ENCODE measurements at places on chromosomes 1 and 21.

GRCh38 chr1:233543338-233544255 is 70.3 kb upstream of the KCNK1 start:
- no peak for DNase-seq

- DNase-seq, result no peak
Measured at GRCh38 chr1:228017356-228018124, 10.7 kb downstream of the WNT3A start.

GRCh38 chr1:66752000-66752592 is at the start of gene DYNLT5:
Gene DYNLT5, plus strand, starts transcription at chr1:66752459. Its CDS starts 2,200 bp downstream, at chr1:66754659.
- peak; percentile 25 for DNase-seq

- DNase-seq, result no peak
Measured at GRCh38 chr21:38202811-38203210, 54.0 kb upstream of the KCNJ15 start.

DNA sequence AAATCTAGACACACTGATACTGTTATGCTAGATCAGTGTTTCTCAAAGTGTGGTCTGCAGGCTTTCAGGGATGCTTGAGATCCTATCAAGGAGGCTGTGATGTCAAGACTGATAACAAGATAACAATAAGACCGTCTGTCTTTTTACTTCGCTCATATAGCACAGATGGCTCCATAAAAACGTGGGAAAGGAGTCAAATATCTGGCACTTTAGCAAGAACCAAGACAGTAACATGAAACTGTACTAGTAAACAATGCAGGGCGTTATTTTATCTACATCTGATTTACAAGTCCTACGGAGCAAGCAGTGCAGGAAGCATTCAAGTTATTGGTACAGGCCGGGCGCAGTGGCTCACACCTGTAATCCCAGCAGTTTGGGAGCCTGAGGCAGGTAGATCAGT is 3.6 kb upstream of the SPRR3 start:
- DNase-seq, result no peak

DNA sequence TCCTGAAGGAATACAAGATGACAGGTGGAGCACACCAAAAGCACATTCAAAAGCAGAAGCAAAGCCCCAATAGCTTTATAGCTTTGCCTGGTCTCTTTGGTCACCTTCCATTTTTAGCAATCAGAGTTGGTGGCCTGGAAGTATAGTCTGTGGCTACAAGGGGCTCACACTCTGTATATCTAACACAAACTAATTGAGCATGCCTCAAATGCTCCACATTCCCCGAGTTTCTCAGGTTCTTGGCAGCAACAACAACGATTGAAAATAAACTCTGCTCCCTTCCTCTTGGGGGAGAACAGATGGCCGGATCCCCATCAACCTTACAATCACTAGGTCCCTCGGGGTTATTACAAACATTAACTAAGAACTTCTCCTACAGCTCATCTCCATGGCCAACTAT is 24.9 kb upstream of the TADA1 start:
- no peak for DNase-seq

DNA sequence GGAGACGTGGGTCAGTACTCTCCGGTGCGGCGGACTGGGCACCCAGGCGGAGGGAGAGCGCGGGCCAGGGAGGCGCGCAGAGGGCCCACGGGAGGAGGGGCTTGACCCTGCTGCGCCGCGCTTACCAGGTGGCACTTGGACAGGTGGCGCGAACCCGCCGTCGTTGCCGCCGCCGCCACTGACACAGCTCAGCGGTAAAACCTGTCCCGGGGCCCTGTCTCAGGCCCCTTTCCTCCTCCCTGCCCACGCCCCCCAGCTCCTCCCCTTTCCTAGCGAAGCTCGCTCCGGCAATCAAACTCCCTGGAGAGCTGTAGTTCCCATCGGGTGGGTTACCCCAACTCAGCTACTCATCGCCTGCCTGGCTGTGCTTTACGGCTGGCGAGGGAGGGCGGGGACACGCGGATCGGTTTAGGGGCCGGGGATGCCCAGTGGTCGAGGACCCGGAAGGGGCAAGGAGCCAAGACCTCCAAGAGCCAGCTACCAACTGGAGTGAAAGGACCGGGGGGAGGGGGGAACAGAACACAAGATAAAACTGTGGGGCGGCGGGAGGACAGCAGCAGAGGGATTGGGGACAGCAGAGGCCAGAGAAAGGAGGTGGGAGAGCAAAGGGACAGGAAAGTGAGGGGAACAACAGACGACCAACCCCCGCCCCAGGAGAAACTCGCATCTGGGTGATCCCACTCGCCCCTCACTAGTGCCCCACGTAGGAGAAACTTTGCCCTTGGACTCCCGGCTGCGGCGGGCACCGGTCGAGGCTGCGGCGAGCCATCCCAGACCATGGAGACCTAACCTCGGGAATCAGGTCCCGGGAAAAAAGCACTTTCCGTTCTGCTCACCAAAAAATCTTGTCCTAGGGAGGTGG is 2.9 kb downstream of the GFI1 start:
- peak; percentile 58 for DNase-seq

DNA sequence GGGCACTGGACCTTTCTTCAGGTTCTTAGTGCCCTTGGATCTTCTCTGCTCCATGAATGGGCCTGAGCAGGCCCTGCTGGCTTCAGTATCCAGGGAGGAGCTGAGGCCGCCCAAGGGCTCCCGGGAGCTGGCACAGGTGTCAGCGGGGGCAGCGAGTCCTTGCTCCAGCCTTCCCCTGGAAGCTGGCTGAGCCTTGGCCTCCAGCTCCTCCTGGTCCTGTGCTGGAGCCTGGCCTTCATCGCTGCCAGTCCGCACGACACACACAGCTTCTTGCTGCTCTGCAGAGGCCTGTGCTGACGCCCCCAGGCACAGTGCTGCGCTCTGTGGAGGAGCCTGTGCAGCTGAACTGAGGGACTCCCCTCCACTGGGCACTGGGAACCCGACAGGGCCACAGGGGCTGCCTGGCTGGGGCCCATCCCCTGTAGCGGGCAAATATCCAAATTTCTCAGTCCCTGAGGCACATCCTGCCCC is 1.7 kb downstream of the SPOCD1 start:
- no peak for DNase-seq

DNA sequence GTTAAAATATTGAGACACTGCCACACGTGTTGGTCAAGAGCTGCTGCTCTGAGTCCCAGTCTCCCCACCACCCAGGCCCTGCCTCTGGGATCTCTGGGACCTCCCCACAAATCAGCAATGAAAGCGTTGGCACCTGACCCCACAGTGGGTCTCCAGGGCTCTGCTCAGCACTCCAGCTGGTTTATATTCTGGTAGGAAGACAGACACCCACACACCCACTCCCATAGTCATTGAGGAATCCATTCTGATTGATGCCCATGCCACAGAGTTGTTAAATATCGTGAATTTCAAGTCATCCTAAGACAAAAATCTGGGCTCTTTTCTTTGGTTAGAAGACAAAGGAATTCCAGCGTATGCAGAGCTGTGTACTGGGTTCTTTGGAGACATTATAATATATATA is 91.6 kb downstream of the KIF26B start:
- no peak for DNase-seq

GRCh38 chr1:19398309-19398760 is 86.2 kb downstream of the SLC66A1 start:
- DNase-seq, result no peak

GRCh38 chr1:8858112-8858668 is 20.3 kb downstream of the ENO1 start:
- DNase-seq, result no peak

GRCh38 chr21:14259747-14260146 is 43.8 kb downstream of the RBM11 start:
- no peak for DNase-seq

DNA sequence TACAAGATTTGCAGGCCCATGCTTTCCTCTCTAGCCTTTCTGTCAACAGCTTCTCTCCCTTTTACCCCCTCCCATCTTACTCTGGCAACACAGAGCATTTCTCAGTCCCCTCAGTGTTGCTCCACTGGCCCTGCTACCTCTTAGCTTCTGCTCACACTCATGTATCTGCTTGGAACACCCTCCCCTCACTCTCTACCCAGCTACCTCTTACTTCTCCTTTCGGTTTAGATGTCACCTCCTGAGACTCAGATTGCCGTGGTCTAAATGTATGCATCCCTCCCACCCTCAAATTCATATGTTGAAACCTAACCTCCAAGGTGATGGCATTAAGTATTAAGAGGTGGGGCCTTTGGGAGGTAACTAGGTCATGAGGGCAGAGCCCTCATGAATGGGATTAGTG is 80.1 kb downstream of the FOXD2 start:
- no peak for DNase-seq

DNA sequence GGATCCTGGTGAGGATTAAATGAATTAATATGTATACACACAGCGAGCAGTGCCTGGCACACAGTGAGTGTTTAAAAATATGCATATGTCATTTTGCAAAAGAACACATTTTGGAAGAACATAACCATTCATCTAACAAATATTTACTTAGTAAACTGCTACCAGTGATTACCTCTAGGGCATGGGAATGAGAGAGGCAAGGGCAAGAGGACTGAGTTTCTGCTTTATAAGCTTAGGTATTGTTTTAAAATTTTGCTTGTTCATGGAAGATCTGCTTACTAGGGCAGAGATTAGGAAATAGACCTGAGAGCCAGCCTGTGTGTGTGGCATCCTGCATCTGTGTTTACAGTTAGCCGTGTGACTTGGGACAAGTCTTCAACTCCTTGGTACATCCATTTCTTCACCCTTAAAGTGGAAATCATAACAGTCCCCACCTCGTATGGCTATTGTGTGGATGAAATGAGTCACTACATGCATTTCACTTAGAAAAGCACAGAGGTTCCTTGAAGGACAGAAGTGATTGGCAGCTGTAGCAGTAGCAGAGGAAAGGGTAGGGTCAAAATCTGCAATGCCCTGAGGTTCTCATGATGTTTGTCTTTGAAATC is 198.5 kb upstream of the FMN2 start:
- DNase-seq, result no peak

Measured in left colon (tissue), 2 donors.